ENCODE measurements at places on chromosomes 2 and 18.

DNA sequence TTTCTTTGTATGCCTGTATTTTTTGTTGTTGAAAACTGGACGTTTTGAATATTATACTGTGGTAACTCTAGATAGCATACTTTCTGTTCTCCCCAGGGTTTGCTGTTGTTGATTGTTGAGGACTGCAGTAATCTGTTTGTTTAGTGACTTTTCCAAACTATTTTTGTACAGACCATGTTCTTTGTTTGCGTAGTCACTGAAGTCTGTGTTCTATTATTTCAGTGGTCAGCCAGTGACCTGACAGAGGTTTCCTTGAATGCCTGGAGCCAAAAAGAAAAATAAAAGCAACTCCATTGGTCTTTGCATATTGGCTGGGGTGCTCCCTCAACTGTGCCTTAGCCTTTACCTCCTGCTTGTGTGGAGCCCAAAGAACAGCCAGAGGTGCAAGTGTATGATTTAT is 42.7 kb upstream of the PHLPP1 start:
- DNase-seq, result no peak
- no peak overlapping the region for H3K4me3 ChIP-seq
- H3K27me3 ChIP-seq, result no peaks in the 10 kb centered on the region
- no peaks in the 10 kb centered on the region for H3K4me1 ChIP-seq

GRCh38 chr2:112891385-112891831 is 19.6 kb upstream of the IL37 start:
- DNase-seq, result no peak
- no peaks in the 10 kb centered on the region for H3K27me3 ChIP-seq
- H3K27ac ChIP-seq, result no peak overlapping the region
- no peaks in the 10 kb centered on the region for H3K4me1 ChIP-seq
- no peak overlapping the region for H3K4me3 ChIP-seq

GRCh38 chr18:54284535-54284934 is 15.2 kb downstream of the POLI start:
- no peak overlapping the region for H3K27ac ChIP-seq
- H3K36me3 ChIP-seq, result peaks cover 86% of the 10 kb centered on the region
- H3K4me1 ChIP-seq, result peaks cover 7% of the 10 kb centered on the region
- no peaks in the 10 kb centered on the region for H3K27me3 ChIP-seq

GRCh38 chr2:238083919-238084318 is 16.2 kb upstream of the ESPNL start:
- H3K36me3 ChIP-seq, result no peaks in the 10 kb centered on the region
- no peak overlapping the region for H3K4me3 ChIP-seq
- no peaks in the 10 kb centered on the region for H3K27me3 ChIP-seq

DNA sequence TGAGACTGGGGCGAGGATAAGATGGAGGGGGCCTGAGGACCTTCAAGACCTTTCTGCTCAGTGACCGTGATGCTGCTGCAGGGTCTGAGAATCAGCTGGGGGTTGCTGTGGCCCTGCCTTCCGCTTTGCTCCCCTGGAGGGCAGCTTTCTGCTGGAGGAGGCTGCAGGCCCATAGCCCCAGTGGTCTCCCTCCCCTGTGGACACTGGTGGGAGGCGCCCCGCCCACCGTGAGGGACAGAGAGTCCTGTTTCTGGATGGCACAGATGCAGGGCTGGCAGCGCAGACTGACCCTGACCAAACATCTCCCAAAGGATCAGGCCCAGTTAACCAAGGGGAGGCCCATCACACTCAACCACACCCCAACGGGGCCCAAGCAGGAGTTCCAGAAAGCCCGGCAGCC is 42.8 kb downstream of the PLB1 start:
- no peak for DNase-seq
- H3K36me3 ChIP-seq, result no peaks in the 10 kb centered on the region
- no peaks in the 10 kb centered on the region for H3K27me3 ChIP-seq
- no peaks in the 10 kb centered on the region for H3K4me1 ChIP-seq

DNA sequence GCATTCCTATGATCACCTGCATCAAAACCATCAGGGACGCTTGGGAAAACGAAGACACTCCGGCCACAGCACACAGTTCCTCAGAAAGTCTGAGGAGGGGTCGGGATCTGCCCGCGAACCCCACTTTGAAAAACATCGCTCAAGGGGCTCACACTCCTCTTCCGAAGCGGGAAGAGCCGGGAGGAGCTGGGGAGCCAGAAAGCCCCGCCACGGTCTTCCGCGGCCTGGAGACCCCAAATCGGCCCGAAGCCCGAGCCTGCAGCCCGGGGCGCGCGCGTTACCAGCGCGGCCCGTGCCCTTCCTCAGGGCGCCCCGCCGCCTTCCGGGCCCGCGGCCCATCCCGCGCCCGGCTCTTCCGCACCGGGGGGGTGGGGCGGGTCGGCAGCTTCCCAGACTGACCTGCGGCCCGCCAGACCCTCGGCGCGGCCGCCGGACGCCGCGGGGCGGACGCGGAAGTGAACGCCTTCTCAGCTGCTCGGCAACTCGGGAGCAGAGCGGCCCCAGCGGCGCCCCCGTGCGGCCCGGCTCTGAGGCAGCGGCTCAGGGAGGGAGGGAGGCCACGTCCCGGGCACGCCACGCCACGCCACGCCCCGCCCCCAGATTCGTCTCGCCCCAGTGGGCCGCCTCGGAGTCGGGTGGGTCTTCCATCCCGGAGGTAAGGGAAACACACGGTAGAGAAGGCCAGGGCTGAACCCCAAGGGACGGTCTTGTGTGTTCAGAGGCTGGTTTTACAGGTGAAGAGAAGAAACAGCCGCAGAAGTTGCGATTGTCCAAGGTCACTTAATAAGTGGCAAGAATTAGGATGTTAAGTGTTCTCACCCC is at the start of gene KCTD18:
KCTD18 (minus strand) TSS at position 457 of the 822 bp plus-strand sequence. CDS start 3,052 bp downstream, outside the sequence.
- H3K4me1 ChIP-seq, result peaks cover 3% of the 10 kb centered on the region
- H3K27me3 ChIP-seq, result no peaks in the 10 kb centered on the region
- H3K27ac ChIP-seq, result peak within 1 kb of the TSS; percentile 96
- DNase-seq, result peak; percentile 95
- peak within 1 kb of the TSS; percentile 95 for H3K4me3 ChIP-seq

DNA sequence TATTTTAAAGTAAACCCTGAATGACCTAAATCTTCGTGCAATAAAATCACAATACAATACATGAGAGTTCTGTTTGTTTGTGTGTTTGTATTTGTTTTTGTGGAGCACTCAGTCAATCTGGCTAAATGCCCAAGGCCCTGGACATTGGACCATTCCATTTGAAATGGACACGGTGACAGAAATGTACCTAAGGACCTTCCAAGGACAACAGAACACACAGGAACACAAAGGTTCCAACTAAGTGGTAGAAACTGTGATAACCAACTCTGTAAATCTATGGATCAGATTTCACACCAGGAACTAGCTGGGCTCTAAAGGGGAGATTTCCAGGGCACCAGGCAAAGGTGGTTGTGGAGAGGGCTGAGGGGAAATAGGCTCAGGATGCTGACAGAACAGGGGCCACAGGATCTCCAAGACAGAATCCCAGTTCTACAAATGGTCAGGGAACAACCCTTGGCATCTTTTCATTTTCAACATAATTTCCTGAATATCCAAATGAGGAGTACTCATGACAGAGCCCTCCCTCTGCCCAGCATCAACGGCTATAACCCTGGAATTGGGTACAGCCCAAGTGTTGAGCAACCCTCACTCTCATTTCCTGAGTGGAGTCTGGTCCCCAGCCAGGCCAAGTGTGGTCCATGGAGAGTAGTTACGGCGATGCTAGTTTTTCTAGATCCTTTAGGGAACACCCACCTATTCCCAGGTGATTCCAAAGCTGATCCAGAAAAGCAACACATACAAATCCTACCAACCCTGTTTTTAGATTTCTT is 78.4 kb downstream of the NCKAP5 start:
- no peak overlapping the region for H3K4me3 ChIP-seq
- peaks cover 7% of the 10 kb centered on the region for H3K4me1 ChIP-seq

Data from heart left ventricle (tissue), 16 donors.